ENCODE measurements at places on chromosomes 3 and 15. TPM values are rescaled to one million over a fixed set of nuclear protein-coding genes. Genes with fewer than 3 reads are reported as not detected.

The CD200R1 gene
- not detected for total RNA-seq

The PLA2G4D gene
- total RNA-seq = not detected

The PFKFB4 gene
- 7.7 TPM for total RNA-seq

The HESX1 gene
- total RNA-seq = 0.37 TPM

The TNFAIP8L3 gene
- total RNA-seq = 21.5 TPM

The APBA2 gene
- total RNA-seq = 2.3 TPM
